ENCODE measurements at places on chromosomes 6 and 20. TPM values are rescaled to one million over a fixed set of nuclear protein-coding genes. Genes with fewer than 3 reads are reported as not detected.

DNA sequence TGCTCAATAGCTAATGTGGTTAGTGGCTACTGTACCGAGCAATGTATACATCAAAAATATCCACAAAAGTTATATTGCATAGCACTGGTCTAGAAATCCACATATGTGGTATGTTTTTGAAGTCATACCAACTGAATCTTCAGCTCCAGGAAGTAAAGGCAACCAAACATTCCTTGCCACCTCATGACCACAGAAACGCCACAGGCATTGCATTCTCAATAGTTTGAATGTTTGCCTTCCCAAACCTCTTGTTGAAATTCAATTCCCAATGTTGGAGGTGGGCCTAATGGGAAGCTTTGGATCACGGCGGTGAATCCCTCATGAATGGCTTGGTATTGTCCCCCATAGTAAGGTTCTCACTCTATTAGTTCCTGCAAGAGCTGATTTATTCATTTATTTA, 18.2 kb upstream of the ZNF391 start:
- DNase-seq: no peak

DNA sequence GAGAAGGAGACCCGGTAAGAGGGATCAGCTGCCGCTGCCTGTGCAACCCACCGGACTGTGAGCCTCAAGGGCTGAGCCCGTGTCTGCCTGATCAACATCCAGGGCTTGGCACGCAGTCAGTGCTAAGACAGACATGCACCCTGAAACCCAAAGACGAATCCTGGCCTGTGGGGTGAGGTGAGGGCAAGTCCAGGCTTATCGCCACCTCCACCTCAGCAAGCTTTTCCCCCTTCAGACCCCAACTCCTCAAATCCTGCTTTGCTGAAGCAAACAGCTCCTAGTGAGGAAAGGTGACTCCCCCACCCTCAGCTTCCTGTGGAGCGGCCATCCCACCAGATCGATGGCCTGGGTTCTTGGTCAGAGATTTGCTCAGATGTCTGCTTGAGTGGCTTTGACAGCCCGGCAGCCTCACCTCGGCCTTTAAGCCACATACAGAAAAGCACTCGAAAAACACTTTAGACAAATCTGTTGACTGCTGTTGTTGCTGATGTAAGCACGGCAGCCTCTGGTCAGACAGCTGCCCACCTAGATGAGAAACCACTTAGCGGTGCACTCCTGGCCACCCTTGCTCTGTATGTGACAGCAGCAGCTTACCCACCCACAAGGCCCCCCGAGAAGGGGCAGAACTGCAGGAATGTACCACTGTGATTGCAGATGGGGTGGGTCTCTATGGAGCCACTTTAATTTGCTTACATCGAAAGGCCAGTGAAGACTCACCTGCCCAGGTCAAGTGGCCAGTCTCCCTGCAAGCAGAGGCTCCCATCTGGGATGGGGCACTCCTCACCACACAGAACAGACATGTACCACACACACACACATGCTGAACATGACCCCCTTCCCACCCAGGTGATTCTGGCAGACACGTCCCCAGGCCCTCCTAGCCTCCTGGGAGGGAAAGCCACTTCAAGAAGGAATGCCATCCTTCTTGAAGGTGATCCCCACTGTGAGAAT, 14.8 kb downstream of the MTCH1 start:
- DNase-seq: no peak

- peak; percentile 28 for DNase-seq
Observed at GRCh38 chr6:68638230-68638900, 3.3 kb downstream of the ADGRB3 start.

Gene PTCRA
- not detected for total RNA-seq

GRCh38 chr6:80638213-80639055, 532.0 kb downstream of the BCKDHB start:
- no peak for DNase-seq

Gene ZSCAN16
- 3.5 TPM for total RNA-seq

Gene UNC93A
- total RNA-seq: not detected

GRCh38 chr6:39003492-39003891, 45.1 kb upstream of the GLP1R start:
- no peak for DNase-seq

- no peak for DNase-seq
Observed at GRCh38 chr20:50652702-50653294, 38.5 kb downstream of the RIPOR3 start.

Gene OXT
- not detected for total RNA-seq

Gene PFDN4
- total RNA-seq: 52.0 TPM

Gene PTPRK
- total RNA-seq: 5.1 TPM

- no peak for DNase-seq
Observed at GRCh38 chr6:110524305-110524704, 47.9 kb upstream of the SLC22A16 start.

All from activated naive CD4-positive, alpha-beta T cell treated with anti-CD3 and anti-CD28 coated beads, Interleukin-2, amount 50 U/mL, for 72 hours (primary cell).